GM19239 (cell line): ENCODE measurements at places on chromosomes 12 and 14.

DNA sequence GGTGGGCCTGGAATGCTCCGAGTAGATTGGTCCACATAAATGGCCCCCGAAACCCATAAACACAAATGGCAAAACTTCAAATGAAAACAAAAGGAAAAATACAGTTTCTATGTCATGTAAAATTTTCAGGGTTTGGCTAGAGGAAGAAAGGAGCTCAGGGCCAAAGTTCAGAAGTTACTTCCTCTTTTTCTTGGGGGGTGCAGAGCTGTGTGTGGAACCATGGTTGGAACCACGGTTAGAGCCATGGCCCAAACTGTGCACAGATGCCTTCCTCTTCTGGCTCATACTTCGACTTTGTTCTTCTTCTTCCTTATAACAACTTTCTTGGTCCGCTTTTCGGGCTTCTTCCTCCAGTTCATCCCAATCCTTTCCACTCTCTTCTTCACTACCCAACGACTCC, 51.7 kb downstream of the MGST1 start:
- no peak for DNase-seq

DNA sequence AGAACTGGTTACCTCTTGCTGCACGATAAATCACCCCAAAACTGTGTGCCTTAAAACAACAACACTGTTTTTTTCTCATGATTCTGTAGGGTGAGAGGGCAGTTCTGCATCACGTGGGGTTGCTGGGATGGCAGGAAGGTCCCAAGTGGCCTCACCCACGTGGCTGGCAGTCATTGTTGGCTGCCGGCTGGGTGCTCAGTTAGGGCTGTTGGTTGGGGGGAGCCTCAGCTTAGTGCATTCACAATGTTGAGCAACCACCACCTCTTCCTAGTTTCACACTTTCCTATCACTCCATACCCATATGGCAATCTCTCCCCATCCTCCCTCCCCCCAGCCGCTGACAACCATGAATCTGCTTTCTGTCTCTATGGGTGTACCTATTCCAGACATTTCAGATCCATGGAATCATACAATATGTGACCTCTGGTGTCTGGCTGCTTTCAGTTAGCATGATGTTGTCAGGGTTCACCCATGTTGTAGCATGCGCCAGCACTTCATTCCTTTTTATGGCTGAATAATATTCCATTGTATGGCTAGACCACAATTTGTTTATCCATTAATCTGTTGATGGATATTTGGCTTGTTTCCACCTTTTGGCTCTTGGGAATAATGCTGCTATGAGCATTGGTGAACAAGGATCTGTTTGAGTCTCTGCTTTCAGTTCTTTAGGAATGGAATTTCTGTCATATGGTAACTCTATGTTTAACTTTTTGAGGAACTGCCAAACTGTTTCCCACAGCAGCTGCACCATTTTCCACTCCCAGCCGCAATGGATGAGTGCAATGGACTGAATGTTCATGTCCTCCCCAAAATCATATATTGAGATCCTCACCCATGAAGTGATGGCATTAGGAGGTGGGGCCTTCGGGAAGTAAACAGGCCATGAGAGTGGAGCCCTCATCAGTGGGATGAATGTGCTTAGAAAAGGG, 11.2 kb upstream of the POP5 start:
- DNase-seq: no peak

GRCh38 chr14:38201137-38201828, 6.4 kb upstream of the SSTR1 start:
- DNase-seq: no peak

DNA sequence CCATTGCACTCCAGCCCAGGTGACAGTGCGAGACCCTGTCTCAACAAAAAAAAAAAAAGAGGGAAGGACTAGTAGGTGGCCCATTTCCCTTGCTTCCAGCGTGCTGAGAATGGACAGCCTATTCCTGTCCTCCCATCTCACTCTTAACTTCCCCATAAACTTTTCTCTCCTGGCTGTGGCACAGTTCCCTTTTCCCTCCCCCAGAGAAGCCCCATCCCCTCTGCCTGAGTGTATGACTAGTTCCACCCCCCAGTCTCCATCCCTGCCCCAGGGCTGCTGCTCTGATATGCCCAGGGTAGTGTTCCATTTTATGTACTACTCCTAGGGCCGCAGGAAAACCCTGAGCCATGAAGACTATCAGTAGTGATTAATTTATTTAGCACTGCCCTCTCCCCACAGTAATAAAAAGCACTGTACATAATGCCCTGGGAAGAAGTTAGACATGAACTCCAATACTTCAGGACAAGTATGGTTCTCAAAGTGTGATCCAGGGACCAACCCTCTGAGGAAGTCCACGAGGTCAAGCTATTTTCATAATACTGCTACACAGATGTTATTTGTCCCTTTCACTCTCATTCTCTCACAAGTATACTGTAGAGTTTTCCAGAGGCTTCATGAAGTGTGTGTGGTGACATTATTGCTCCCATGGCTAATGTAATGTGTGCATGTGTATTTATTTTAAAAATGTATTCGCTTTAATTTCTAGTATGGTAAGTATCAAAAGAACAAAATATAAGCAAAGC, 11.5 kb upstream of the CHD4 start:
- no peak for DNase-seq

DNA sequence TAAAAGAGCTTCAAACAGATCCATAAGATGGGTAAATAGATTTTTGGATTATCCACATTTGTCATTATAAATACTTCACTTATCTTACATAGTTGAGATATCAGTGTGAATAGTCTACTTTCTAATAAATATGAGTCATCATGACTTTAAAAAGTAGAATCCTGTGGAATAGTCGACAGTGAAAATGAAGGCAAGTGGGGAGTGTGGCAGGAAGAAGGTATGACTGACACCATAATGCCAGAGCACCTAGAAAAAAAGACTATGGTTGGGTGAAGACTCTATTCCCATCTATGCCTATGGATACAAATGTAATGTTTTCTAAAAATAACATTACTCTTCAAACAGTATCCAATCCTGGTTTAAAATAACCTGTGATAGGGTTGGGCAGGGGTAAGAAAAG, 117.5 kb downstream of the MDGA2 start:
- no peak for DNase-seq

- no peak for DNase-seq
Observed at GRCh38 chr14:21902561-21903181, 229.1 kb upstream of the OR4E1 start.

DNA sequence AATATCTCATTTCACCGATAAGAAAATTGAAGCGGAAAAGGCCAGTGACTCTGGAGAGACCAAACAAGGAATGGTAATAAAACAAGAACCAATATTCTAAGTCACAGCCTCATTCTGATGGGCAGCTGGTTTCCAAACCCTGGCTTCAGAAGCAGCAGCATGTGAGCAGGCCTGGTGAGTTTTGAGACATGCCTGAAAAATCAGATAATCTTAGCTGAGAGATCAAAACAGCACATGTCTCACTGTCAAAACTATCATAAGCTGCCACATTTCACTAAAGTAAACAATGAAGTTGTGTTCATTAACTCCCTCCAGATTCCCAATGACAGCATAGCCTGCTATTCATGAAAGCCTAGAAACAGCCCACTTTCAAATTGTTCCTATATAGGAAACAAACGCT, 36.5 kb downstream of the CIT start:
- DNase-seq: no peak

- no peak for DNase-seq
Observed at GRCh38 chr12:1728824-1729223, 38.0 kb downstream of the ADIPOR2 start.

DNA sequence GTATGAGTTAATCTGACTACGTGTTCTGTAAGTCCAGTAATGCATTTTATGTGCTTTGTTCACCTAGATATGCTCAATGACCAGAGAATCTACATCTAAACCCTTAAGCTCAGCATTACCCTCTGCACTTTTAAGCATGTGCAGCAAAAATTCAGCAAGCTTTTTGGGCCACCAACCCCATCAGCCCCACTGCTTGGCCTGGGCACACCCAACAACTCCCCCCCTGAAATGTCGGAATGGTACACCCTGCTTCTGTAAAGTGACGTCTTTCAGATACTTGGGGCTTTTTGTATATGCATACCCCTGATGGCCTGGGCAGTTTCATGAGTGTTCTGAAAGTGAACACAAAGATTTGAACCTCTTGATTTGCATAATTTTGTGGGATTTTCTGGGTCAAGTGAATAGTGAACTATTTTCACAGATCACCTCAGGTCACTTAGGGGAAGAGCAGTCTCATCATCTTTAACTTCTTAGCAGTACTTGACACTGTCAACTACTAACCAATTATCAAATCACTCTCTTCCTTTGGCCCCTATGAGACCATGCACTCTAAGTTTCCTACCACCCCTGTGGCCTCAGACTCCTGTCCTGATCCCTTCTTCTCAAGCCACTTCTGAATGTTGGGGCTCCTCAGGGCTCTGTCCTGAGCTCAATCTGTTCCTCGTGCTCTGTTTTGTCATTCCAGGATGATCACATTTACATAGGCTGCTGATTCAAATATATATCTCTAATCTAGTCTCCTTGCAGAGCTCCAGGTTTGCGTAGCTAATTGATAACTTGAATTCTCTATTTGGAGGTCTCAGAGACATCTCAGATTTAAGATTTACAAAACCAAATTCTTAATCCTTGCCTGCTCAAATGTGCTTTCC, 36.3 kb upstream of the PPM1A start:
- DNase-seq: no peak

- DNase-seq: no peak
Observed at GRCh38 chr12:115394496-115395220, 710.7 kb upstream of the TBX3 start.

GRCh38 chr14:104827177-104828055, 26.5 kb downstream of the ZBTB42 start:
- DNase-seq: peak; percentile 69

DNA sequence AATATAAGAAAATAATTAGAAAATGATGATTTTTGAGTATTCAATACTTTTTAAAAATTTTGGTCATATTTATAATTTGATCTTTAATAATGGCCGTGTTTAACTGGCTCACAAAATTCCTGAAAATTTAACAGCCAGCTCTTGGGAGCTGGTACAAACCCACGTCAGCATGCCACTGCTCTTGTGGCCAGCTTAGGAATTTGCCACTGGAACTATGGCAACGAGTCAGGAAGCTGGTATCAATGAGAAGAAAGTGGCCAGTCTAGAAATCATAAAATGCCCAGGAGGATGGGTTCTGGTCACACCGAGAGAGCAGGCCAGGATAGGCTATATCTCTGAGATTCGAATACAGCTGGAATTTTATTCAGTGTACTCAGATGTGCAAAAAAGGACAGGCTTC, 72.2 kb upstream of the PLEKHG3 start:
- DNase-seq: no peak

- DNase-seq: no peak
Observed at GRCh38 chr12:67621112-67621511, 27.4 kb upstream of the DYRK2 start.

GRCh38 chr14:104266631-104267575, 128.5 kb downstream of the KIF26A start:
- no peak for DNase-seq

GRCh38 chr12:109726511-109727038, 12.9 kb downstream of the FAM222A start:
- no peak for DNase-seq

GRCh38 chr12:89325495-89325894, 26.8 kb downstream of the DUSP6 start:
- DNase-seq: no peak

GRCh38 chr12:131281016-131281415, 327.3 kb downstream of the ADGRD1 start:
- no peak for DNase-seq

GRCh38 chr12:104470521-104470920, 13.8 kb downstream of the CHST11 start:
- DNase-seq: no peak

GRCh38 chr14:55373784-55374705, 37.6 kb downstream of the ATG14 start:
- peak; percentile 15 for DNase-seq

GRCh38 chr12:64625243-64626077, 15.2 kb downstream of the RASSF3 start:
- DNase-seq: no peak

DNA sequence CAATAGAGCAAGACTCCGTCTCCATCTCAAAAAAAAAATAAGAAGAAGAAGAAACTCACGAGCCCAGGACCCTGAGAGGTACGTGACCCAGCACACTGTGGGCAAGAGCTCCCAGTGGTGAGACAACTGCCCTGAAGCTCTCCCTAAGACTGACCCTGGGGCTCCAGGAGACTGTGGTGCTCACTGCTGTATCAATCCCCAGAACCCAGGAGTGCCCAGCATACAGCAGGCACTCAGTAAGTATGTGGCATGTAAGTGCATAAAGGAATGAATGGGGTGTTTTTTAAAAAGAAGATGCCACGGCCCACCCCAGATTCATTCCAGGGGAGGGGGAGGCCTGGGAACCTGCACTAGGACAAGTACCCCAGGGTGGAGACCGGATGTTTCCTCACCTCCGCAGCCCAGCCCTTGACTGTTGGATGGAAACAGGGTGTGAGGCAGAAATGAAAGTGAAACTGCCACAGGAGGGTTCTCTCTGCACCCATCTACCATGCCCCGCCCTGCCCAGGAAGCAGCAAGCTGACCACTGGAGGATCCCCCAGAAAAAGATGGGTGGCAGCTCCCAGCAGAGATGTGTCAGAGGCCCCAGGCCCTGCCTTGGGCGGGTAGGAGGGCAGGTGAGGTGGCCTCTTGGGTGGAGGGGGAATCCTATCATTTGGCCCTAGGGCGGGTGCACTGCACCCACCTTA, 12.2 kb downstream of the ITPK1 start:
- DNase-seq: peak; percentile 91

DNA sequence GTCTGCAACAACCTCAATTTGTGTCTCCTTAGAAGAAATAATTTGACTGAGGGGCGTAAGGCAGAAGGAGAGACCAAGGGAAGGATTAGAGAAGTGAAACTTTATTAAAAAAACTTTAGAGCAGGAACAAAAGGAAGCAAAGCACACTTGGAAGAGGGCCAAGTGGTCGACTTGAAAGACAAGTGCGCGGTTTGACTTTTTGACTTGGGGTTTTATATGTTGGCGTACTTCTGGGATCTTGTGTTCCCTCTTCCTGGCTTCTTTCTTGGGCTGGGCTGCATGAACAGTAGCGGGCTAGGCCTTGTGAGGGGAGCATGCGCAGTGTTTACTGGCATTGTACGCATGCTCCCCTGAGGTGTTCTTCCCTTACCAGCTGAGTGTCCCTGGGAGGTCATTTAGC, 369.3 kb upstream of the DCN start:
- no peak for DNase-seq

- no peak for DNase-seq
Observed at GRCh38 chr12:19771858-19772257, 332.6 kb downstream of the AEBP2 start.
